Esophagus squamous epithelium (tissue), 5 donors: ENCODE measurements at places on chromosomes 12 and 14. TPM values are rescaled to one million over a fixed set of nuclear protein-coding genes. Genes with fewer than 3 reads are reported as not detected.

Gene SLC25A47
- total RNA-seq = not detected

Gene ZBTB1
- total RNA-seq = 17.8 TPM

Gene GSC
- total RNA-seq = 0.38 TPM

- no peak for DNase-seq
Observed at GRCh38 chr14:87181288-87181687, 811.7 kb downstream of the GALC start.

DNA sequence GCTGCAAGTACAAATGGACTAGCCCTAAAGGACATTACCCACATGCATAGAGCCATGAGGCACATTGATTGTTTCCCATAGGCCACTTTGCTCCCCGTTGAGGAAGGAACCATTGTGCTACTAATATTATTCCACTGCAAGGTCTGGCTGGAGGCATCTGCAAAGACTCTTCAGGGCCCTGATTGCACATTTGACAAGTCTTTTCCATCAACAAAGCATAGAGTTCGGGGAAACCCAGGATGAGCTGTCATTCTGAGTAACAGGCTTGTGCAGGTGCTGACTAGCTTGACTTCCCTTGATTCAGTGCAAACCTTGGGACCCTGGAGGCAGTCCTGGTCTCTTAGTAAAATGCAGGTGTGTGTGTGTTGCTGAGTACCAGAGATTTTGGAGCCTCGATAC is 73.8 kb downstream of the SUSD6 start:
- DNase-seq = no peak
